ENCODE measurements at places on chromosomes 6 and 20. TPM values are rescaled to one million over a fixed set of nuclear protein-coding genes. Genes with fewer than 3 reads are reported as not detected.

MYLK4 gene
- 0.57 TPM for total RNA-seq

CLPSL2 gene
- total RNA-seq: not detected

KDM1B gene
- total RNA-seq: 9.2 TPM

MDFI gene
- 0.55 TPM for total RNA-seq

TMEM244 gene
- not detected for total RNA-seq

Data from smooth muscle cell of bladder (primary cell).